ENCODE measurements at places on chromosomes 4 and X.

GRCh38 chrX:37076983-37077382, 68.8 kb downstream of the FAM47C start:
- no peak for DNase-seq

GRCh38 chr4:80266902-80267380, 477 bp downstream of the FGF5 start:
- DNase-seq: peak; percentile 24

GRCh38 chrX:2781226-2781571, 29.4 kb downstream of the XG start:
- DNase-seq: no peak

DNA sequence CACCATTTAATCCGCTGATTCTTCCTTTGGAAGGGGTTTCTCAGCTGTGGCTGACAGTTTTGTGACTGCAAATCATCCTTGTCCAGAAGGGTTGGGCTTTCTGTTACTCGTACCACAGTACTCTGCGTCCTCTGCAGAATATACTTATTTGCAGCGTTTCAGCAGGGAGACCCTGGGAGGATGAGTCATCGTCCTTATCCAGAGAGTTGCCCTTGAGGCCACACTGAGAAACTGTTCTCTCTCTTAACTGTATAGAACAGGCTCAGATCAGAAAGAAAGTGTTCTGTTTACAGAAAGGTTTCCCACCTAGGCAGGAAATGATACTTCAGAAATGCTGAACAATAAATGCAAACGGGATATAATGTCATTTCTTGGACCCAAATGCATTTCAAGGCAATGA, 47.8 kb upstream of the DDX53 start:
- no peak for DNase-seq

DNA sequence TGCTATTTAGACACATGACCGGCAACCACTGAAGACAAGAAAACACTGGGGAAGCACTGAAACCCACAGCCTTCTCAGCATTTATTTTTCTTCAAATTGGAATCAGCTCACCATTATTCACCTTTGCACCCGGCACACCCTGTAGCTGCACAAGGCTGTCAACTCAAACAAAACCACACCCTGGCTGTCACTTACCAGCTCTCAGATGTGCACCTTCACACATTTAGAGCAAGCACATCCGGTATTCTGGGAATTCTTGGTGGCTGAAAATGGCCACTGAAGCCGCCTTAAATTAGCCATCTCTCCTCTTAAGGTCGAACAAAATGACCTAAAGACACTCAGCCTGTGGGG, 5.9 kb downstream of the ZFYVE28 start:
- peak; percentile 61 for DNase-seq

GRCh38 chr4:140092094-140092851, 61.7 kb downstream of the MAML3 start:
- DNase-seq: no peak

- DNase-seq: no peak
These were observed 11.9 kb downstream of the CA5B start for GRCh38 chrX:15749642-15750610.

- no peak for DNase-seq
These were observed 477.6 kb upstream of the GRID2 start for GRCh38 chr4:91826186-91826585.

DNA sequence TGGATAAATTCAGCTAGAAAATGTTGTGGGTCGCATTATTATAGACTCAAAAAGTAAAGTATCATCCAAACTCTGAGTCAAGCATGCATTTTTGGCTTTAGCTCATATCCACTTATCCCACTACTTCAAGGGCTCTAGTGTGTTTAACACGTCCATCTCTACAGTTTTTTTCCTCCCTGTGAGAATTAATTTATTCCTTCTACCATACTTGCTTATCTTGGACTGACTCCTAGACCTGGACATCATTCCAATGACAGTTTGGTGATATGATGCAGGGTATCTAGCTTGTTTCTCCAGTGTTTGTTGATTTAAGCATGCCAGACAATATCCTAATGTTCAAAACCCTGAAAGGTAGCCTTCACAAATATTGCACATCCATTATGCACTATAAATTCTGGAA, 1037.1 kb upstream of the INTU start:
- no peak for DNase-seq

GRCh38 chr4:164997324-164997723, 19.9 kb upstream of the TRIM61 start:
- no peak for DNase-seq

- no peak for DNase-seq
These were observed 1.4 kb upstream of the SEC24B start for GRCh38 chr4:109432203-109432602.

GRCh38 chrX:46770000-46770816, 11.3 kb upstream of the SLC9A7 start:
- DNase-seq: no peak

GRCh38 chr4:153652051-153652784, 31.9 kb upstream of the TLR2 start:
- no peak for DNase-seq

- DNase-seq: no peak
These were observed 407.3 kb upstream of the SLIT2 start for GRCh38 chr4:19844446-19844845.

DNA sequence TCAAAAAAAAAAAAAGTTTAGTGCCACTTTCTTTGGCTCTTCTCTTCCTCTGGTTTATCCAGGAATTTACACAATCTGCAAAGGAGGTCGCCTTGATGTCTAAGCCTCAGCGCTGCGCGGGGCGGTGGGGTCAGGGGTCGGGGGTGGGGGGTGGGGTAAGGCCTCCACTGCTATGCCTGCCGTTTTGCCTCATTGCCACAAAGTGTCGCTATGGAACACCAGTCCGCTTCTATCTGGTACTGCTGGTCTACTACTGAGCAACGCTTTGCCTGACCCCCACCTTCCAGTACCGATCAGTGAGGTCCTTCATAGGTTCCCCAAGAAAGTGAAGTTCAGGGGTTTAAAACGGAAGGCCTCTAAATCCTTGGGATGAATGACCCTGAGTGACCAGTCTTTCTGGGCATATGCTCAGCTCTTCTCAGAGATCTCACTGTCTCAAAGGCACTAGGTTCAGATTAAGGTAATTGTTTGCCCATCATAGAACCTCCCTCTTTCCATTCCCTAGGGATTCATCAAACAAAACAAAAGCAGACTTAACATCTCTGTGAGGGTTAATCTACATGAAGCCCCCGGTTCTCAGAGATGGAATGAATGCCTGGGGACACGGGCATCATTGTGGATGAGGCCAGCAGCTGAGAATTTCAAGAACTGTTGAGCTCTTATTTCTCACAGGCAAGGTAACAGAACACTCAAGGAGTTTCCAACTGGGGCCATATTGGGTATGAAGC, 16.9 kb upstream of the TSR2 start:
- peak; percentile 44 for DNase-seq

DNA sequence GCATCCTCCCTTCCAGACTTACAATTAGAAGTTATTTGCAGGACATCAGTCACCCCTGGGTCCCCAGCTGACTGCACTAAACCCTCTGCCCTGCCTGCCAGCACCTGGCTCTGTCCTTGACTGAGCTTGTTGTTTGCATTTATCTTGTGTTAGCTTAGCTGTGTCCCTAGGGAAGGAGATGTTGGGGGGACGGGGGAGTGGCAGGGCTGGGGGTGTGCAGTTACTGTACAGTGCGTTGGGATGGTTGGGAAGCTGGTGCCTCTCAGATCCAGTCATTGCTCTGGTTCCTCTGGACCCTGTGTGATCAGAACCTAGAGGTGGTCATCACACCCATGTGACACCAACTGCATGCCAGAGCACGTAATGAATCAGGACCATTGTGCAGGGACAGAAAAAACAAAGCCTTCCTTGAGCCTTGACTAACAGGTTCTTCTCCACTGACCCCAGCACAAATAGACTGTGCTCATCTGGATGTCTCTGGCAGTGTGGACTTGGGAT, 32.7 kb upstream of the PROM1 start:
- no peak for DNase-seq

- no peak for DNase-seq
These were observed 97.3 kb downstream of the SORCS2 start for GRCh38 chr4:7289589-7289988.

DNA sequence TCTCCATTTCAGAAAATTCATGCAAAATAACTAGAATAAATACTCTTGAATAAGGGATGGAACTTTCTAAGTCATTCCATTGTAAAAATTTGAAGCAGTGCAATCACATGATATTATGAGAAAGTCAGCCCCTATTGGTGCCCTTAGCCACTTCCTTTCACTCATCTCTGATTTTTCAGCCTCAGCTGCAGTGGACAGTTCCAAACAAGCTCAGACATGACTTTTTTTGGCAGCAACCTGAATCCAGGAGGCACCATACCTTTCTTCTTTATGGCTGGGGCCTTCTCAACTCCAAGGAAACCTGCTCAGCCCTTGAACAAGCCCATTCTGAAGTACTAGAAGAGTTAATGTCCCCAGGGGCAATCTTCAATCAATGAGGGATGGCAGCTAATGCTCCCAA, 40.5 kb downstream of the MAPK10 start:
- no peak for DNase-seq

DNA sequence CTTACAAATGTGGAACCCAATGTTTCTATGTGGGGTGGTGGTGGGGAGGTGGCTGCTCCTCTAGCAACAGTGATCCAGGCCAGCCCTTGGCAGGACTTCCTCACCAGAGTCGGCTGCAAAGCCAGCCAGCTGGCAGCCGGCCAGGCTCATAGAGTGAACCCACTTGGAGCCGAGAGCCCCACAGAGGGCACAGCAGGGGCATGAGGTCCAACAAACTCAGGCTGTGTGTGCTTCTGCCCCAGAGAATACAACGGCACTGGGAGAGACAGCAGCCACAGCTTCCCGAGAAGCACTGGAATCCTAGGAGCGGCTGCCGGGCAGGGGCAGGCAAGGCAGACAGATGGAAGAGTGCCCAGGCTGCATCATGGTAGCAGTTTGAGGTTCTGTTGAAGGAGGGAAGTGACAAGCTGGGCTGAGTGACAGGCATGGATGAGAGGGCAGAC, 23.5 kb upstream of the SOWAHD start:
- no peak for DNase-seq

DNA sequence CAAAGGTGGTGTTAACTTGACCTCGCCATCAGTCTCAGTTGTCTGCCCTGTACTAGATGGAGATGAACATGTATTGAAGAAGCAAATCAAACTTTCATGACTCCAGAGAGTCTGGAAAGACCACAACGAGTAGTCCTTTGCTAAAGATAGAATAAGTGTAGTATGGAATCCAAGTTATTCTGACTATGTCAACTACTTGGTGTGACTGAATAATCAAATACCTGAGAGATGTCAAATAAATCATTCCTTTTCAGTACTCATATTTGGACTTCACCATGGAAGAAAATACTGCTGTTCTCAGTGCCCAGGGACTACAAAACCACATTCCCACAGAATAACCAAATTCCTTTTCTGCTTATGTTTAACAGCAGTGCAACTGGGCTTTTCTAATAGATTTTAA, 161.2 kb upstream of the SPRY1 start:
- DNase-seq: no peak

DNA sequence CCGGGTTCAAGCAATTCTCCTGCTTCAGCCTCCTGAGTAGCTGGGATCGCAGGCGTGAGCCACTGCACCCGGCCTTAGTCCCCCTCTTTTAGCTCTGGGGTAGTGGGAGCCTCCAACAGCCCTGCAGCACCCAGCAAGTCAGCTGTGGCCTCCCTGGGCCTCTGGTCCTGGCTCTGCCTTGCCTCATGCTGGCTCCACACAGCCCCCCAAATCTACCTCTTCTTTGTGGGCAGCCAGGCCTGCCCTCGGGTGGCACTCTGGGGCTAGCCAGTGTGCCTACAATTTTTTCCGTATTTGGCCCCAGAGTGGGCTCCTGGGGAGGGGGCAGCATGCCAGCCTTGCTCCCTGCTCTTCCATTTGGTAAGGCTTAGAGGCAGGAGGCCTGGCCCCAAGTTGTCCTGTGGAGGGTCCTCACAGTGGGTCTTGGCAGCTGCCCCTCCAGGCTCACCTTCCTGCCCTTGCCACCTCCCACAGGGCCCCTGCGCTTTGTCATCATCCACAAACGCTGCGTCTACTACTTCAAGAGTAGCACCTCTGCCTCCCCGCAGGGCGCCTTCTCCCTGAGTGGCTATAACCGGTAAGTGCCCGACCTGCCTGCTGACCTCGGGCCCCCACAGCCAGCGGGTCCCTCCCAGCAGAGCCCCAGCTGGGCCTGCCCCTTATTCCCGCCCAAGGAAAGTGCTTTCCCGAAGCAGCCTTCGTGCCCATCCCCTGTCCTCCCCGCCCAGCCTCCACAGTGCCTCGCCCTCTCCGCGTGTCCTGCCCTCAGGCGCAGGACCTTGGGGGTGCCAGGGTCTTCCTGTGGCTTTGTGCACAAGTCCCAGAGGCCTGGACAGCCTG, 21.0 kb upstream of the ADD1 start:
- no peak for DNase-seq

DNA sequence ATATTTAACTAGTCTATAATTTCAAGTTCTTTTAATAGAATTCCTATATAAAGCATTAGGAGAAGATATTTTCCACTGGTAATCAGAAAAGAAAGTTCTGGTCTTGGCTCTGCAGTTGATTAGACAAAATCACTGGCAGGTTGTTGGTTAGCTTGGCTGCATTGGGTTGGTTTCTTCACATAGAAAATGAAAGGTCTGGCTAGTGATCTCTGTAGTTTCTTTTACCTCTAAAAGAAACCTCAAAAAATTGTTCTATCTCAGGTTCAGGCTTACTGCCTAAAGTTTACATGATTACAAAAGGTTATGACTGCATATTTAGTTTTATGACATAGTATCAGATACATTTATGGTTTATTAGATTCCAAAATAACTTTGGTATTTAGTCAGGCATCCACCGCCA, 95.8 kb upstream of the NAP1L5 start:
- no peak for DNase-seq

GRCh38 chr4:20386906-20387305, 135.2 kb downstream of the SLIT2 start:
- no peak for DNase-seq

DNA sequence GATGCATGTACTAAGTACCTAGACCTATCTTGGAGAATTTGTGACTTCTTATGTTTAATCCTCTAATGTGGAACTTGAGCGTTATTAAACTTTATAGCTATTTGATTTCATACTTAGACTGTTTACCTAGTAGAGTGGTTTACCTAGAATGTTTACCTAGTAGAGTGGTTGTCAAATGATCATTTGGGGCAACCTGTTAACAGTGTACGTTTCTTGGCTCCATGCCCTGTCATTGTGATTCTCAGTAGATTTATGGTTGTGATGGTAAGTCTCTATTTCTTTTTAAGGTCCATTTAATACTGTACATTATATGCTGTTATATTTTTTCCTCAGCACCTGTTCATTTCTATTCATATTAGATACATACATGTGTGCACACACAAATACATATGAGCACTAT, 233.0 kb upstream of the MAD2L1 start:
- no peak for DNase-seq

- DNase-seq: peak; percentile 23
These were observed 773 bp downstream of the SNCA start for GRCh38 chr4:89836031-89836745.

- no peak for DNase-seq
These were observed 326.8 kb upstream of the CPEB2 start for GRCh38 chr4:14675279-14675985.

- no peak for DNase-seq
These were observed 64.9 kb downstream of the ANKRD17 start for GRCh38 chr4:73193659-73194058.

GRCh38 chrX:111365770-111366325, 46.1 kb downstream of the DCX start:
- DNase-seq: no peak

Data from GM13976 (cell line).